ENCODE measurements at places on chromosomes 3 and 15.

DNA sequence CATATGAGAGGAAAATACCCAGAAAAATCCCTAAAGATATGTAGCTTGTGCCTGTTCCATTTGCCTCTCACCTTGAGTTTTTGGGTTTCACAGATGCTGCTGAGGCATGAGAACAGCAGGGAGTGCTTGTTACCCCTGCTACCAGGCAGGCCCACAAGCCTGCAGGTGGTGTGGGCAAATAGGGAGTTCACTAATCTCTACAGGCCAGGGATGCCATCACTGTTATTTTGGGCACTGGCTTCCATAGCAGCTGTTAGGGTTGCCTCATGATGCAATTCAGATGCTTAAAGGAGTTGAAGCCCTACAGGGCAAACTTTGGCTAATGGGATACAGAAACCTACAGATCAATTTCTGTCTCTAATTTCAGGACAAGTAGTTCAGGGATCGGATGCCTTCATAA lies 873.5 kb downstream of the OTOL1 start:
- no peak overlapping the region for H3K27ac ChIP-seq
- H3K36me3 ChIP-seq, result no peaks in the 10 kb centered on the region
- no peaks in the 10 kb centered on the region for H3K27me3 ChIP-seq

GRCh38 chr15:61457050-61457733 lies 228.1 kb upstream of the RORA start:
- H3K4me1 ChIP-seq, result peaks cover 12% of the 10 kb centered on the region
- no peak overlapping the region for H3K4me3 ChIP-seq
- H3K27ac ChIP-seq, result no peak overlapping the region
- H3K36me3 ChIP-seq, result no peaks in the 10 kb centered on the region
- peaks cover 12% of the 10 kb centered on the region for H3K27me3 ChIP-seq
- DNase-seq, result no peak

- H3K4me3 ChIP-seq, result no peak overlapping the region
- no peak overlapping the region for H3K27ac ChIP-seq
- no peaks in the 10 kb centered on the region for H3K36me3 ChIP-seq
- H3K4me1 ChIP-seq, result peaks cover 3% of the 10 kb centered on the region
- no peak for DNase-seq
- H3K27me3 ChIP-seq, result no peaks in the 10 kb centered on the region
Observed at GRCh38 chr3:190124067-190124466, 3.4 kb upstream of the P3H2 start.

- no peaks in the 10 kb centered on the region for H3K27me3 ChIP-seq
- H3K27ac ChIP-seq, result peak overlapping the region; percentile 100
- peaks cover 5% of the 10 kb centered on the region for H3K36me3 ChIP-seq
- peaks cover 48% of the 10 kb centered on the region for H3K4me1 ChIP-seq
Observed at GRCh38 chr3:29696311-29696710, 415.4 kb downstream of the RBMS3 start.

- DNase-seq, result no peak
- no peak overlapping the region for H3K27ac ChIP-seq
- H3K27me3 ChIP-seq, result no peaks in the 10 kb centered on the region
Observed at GRCh38 chr3:183797996-183798395, 27.4 kb downstream of the MAP6D1 start.

- no peaks in the 10 kb centered on the region for H3K36me3 ChIP-seq
- no peak overlapping the region for H3K27ac ChIP-seq
- no peaks in the 10 kb centered on the region for H3K27me3 ChIP-seq
- DNase-seq, result no peak
Observed at GRCh38 chr3:189677667-189678066, 46.5 kb downstream of the TP63 start.

- H3K27me3 ChIP-seq, result no peaks in the 10 kb centered on the region
- no peak overlapping the region for H3K4me3 ChIP-seq
- no peak for DNase-seq
- H3K36me3 ChIP-seq, result no peaks in the 10 kb centered on the region
- H3K4me1 ChIP-seq, result no peaks in the 10 kb centered on the region
- H3K27ac ChIP-seq, result no peak overlapping the region
Observed at GRCh38 chr15:32951736-32952464, 234.1 kb downstream of the GREM1 start.

GRCh38 chr3:129962600-129962999 lies 11.9 kb upstream of the TRH start:
- no peaks in the 10 kb centered on the region for H3K4me1 ChIP-seq
- no peaks in the 10 kb centered on the region for H3K27me3 ChIP-seq
- H3K4me3 ChIP-seq, result no peak overlapping the region
- no peak overlapping the region for H3K27ac ChIP-seq
- DNase-seq, result no peak
- H3K36me3 ChIP-seq, result no peaks in the 10 kb centered on the region

DNA sequence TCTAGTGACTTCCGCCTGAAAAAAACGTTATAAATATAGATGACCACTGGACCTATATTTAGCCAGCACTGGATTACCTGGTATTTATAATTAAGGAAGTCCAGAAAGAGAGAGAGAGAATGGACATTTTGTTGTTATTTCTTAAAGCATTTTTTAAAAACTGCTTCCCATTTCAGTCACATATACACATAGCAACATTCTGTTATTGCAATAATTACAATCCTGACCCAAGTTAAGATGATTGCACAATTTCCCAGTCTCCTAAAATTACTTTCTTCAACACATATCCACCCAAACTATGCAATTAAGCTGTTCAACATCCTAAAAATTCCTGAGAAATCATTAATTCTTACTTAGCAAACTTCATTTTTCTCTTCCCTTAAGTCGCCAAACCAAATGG lies 37.7 kb downstream of the PCSK6 start:
- no peak overlapping the region for H3K27ac ChIP-seq
- H3K36me3 ChIP-seq, result no peaks in the 10 kb centered on the region
- no peak for DNase-seq
- H3K4me1 ChIP-seq, result no peaks in the 10 kb centered on the region

- no peaks in the 10 kb centered on the region for H3K4me1 ChIP-seq
- H3K36me3 ChIP-seq, result no peaks in the 10 kb centered on the region
- no peak overlapping the region for H3K4me3 ChIP-seq
- DNase-seq, result no peak
- H3K27me3 ChIP-seq, result no peaks in the 10 kb centered on the region
Observed at GRCh38 chr3:71962561-71963240, 177.8 kb upstream of the PROK2 start.

DNA sequence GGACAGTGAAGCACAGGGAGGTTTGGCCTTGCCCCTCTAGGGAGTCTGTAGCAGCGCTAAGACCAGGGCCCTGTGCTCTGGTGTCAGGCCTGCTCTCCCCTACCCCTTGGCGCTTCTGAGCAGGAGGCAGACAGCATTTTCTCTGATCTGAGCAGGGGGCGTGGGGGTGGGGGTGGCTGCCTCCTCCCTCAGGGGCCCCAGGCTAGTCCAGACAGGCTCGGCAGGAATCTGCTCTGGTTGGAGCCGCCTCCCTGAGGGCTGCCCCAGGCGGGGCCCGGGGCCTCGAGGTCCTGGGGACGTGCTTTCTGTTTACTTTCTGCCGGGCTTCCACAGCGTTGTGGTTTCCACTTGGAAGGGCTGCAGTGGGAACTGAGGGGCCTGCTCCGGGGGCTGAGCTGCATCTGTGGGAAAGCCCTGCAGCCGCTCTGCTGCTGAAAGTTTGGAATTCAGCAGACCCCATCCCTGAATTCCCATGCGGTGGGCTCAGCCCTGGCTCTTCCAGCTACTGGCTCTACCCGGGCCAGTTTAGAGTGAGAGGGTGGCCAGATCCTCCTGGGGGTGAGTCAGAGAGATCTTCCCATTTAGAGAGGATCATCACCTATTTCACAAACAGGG lies 105.4 kb downstream of the LINGO1 start:
- no peaks in the 10 kb centered on the region for H3K27me3 ChIP-seq
- no peaks in the 10 kb centered on the region for H3K36me3 ChIP-seq
- DNase-seq, result peak; percentile 76
- no peak overlapping the region for H3K4me3 ChIP-seq
- H3K4me1 ChIP-seq, result peaks cover 8% of the 10 kb centered on the region
- H3K27ac ChIP-seq, result no peak overlapping the region

DNA sequence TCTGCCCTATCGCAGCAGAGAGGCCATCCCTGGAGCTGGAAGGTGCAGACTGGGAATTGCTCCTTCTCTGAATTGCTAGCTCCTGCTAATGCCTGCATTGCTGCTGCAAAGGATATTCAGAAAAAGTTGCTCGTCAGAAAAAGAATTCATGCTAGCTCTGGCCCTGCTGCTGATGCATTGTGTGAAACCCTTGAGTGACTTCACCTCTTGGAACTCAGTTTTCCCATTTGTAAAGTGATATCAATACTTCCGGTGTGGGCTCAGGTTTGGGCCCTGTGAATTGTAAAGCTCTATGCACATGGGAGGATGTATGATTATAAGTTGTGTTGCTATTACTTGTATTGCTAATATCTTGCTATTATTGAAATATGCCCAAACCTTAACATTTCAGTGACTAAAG lies 11.4 kb downstream of the SQOR start:
- H3K27ac ChIP-seq, result peak overlapping the region; percentile 100
- H3K4me3 ChIP-seq, result no peak overlapping the region
- H3K4me1 ChIP-seq, result peaks cover 85% of the 10 kb centered on the region
- peaks cover 16% of the 10 kb centered on the region for H3K36me3 ChIP-seq

- no peak overlapping the region for H3K4me3 ChIP-seq
- no peaks in the 10 kb centered on the region for H3K36me3 ChIP-seq
- peaks cover 50% of the 10 kb centered on the region for H3K27me3 ChIP-seq
- no peak for DNase-seq
- no peak overlapping the region for H3K27ac ChIP-seq
- no peaks in the 10 kb centered on the region for H3K4me1 ChIP-seq
Observed at GRCh38 chr15:88430051-88430450, 37.1 kb downstream of the MRPL46 start.

GRCh38 chr3:169641167-169641566 lies 22.3 kb downstream of the MECOM start:
- no peak overlapping the region for H3K27ac ChIP-seq
- no peaks in the 10 kb centered on the region for H3K4me1 ChIP-seq
- H3K4me3 ChIP-seq, result no peak overlapping the region
- no peaks in the 10 kb centered on the region for H3K27me3 ChIP-seq
- H3K36me3 ChIP-seq, result no peaks in the 10 kb centered on the region
- no peak for DNase-seq

DNA sequence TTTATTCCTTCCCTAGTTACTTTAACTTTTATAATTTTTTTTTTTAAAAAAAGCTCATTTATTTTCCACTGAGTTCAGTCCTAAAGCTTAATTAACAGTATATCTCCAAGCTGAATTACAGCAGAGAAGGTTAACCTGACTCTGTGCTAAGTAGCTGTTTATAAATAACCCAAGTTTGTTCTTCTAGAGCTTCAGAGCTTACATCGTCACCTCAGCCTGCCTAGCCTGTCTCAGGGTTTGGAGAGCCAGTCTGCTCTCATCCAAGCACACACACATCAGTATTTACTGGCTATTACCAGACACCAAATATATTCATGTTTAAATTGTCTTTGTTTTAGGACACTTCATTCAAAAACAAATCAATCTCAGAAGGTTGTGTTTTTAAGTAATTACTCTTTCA lies 154.9 kb downstream of the CDIN1 start:
- H3K36me3 ChIP-seq, result no peaks in the 10 kb centered on the region
- no peak for DNase-seq
- H3K27me3 ChIP-seq, result no peaks in the 10 kb centered on the region
- no peak overlapping the region for H3K27ac ChIP-seq
- no peak overlapping the region for H3K4me3 ChIP-seq

DNA sequence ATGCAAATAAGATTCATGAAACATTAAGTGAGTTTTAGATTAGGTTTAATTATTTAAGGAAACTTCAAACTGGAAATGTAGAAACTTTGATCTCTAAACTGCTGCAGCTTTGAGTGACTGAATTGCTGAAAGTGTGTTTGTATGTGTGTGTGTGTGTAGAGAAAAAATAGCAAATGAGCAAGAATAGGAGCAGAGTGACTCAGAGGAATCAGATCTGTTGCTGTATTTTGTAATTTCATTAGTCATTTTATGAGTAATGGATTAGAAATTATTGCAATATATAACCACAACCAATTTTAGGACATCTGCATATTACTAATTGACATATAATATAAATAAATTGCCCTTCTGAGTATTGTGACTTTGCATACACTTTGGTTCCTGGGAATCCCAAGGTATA lies 52.8 kb upstream of the SLC9A9 start:
- peaks cover 21% of the 10 kb centered on the region for H3K4me1 ChIP-seq
- DNase-seq, result no peak
- no peak overlapping the region for H3K4me3 ChIP-seq
- no peak overlapping the region for H3K27ac ChIP-seq
- H3K36me3 ChIP-seq, result no peaks in the 10 kb centered on the region

DNA sequence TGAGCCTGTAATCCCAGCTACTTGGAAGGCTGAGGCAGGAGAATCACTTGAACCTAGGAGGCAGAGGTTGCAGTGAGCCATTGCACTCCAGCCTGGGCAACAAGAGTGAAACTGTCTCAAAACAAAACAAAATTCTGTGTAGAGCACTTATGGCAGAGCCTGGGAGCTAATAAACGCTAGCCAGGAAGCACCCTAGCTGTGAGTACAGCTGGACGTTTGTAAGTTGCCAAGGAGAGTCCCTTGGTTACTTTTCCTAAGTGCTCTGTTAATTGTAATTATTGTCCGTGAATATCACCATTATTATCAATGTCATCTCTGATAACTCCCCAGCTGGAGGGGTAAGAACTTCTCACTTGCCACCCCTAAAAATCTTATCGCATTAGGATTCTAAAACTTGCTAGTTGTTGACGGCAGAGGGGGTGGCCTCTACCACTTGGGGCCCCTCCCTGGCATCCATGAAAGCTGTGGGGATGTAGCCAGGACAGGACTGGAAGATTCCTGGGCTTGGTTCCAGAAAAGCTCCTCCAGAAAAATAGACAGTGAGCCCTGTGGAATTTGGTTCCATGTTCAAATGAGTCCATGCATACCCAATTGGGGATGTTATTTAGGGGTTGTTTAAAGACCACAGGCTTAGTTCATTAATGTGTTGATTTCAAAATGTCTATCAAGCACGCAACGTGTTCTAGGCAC lies 9.9 kb upstream of the KLHL25 start:
- peaks cover 5% of the 10 kb centered on the region for H3K4me1 ChIP-seq
- no peak for DNase-seq
- H3K27ac ChIP-seq, result no peak overlapping the region
- no peaks in the 10 kb centered on the region for H3K36me3 ChIP-seq
- no peak overlapping the region for H3K4me3 ChIP-seq

DNA sequence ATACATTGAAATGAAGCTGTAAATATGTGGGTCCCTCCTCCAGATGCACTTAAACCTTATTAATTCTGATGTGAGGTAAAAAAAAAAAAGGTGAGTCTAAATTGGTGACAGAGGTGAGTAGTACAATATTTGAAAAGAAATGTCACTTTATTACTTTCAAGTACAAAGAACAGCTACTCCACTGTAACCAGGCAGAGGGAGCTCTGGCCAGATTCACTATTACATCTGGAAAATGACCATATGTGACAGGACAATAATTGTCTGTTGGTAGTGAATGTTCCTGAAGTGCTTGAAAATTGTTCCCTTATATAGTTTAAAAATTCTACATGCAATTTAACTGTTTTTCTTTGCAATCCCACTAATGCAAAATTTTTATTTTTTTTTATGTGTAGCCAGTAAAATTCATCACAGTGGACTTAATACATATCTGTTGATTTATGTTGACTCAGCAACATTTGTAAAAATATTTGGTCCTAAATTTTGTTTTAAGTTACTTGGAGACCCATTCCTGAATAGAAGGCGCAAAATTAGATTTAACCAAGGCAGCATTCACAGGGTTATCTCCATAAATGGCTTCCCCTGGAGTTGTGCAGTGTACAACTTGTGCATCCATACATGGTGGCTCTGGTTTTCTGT lies 231.9 kb upstream of the TBC1D5 start:
- no peaks in the 10 kb centered on the region for H3K27me3 ChIP-seq
- no peaks in the 10 kb centered on the region for H3K36me3 ChIP-seq
- DNase-seq, result no peak
- no peak overlapping the region for H3K27ac ChIP-seq
- no peaks in the 10 kb centered on the region for H3K4me1 ChIP-seq
- H3K4me3 ChIP-seq, result no peak overlapping the region
